ENCODE measurements at places on chromosomes 12 and 14.
A peak's percentile ranks its signal among the peaks of the same experiment; 100 is the strongest.

- DNase-seq = no peak
Measured at GRCh38 chr14:55654243-55654642, 74.2 kb downstream of the KTN1 start.

- DNase-seq = no peak
Measured at GRCh38 chr12:132484891-132485441, 5.0 kb upstream of the FBRSL1 start.

DNA sequence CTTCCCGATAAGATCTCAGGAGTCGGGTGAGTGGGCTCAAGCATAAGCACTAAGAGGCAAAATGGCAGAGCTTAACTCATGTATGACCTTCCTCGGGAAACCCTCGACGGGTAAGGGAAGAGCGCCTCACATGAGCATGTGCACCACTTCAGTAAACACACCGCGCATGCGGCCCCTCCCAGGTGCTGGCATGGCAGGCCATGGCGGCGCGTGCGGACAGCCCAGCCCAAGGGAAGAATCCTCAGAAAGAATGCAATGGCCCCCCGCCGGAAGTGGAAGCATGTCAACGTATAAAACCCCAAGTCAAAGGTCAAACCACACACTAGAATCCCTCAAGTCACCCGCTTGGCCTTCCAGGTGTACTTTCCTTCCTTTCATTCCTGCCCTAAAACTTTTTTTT, 6.6 kb upstream of the TNFAIP2 start:
- DNase-seq = no peak

GRCh38 chr14:100855256-100855930, 29.5 kb downstream of the MEG3 start:
- no peak for DNase-seq

DNA sequence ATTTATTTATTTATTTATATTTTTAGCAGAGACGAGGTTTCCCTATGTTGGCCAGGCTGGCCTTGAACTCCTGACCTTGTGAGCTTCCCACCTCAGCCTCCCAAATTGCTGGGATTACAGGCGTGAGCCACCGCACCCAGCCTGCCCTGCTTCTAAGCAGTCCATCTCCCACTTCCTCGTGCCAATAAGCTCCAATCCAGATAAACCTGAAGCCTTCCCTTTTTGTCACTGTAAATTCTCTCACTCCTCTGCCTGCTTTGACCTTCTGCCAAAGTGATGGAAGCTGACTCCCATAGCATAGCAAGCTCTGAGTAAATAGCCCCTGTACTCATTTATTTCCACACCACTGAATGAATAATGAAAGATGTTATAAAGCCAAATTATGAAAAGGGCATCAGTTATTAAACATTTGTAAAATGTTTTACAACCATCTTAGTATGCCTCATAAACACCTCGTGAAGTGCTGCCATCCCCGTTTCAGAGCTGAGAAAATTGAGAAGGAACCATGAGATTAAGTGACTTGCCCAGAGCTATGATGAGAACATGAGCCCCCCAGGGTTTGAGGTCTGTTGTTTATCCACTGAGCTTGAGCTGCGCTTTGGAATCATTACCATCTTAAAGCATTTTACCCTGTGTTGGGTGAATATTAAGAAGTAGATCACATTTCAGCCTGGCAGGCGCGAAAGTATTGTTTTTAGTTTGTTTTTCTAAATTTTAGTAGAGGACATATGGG, 30.4 kb downstream of the MANSC1 start:
- peak; percentile 49 for DNase-seq

DNA sequence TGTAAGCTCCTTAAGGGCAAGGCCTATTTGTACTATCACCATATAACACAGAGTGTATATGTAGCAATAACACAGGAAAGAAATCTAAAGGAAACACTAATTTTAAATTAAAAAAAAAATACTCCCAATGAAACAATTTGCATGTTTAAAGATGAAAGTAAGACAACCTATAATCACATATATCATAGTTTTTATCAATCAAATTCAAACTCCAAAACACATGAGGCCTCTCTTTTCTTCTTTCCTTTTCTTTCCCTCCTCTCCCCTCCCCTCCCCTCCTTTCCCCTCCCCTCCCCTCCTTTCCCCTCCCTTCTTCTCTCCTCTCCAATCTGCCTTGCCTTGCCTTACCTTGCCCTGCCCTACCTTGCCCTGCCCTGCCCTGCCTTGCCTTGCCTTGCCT, 405.8 kb upstream of the RPL10L start:
- DNase-seq = no peak

DNA sequence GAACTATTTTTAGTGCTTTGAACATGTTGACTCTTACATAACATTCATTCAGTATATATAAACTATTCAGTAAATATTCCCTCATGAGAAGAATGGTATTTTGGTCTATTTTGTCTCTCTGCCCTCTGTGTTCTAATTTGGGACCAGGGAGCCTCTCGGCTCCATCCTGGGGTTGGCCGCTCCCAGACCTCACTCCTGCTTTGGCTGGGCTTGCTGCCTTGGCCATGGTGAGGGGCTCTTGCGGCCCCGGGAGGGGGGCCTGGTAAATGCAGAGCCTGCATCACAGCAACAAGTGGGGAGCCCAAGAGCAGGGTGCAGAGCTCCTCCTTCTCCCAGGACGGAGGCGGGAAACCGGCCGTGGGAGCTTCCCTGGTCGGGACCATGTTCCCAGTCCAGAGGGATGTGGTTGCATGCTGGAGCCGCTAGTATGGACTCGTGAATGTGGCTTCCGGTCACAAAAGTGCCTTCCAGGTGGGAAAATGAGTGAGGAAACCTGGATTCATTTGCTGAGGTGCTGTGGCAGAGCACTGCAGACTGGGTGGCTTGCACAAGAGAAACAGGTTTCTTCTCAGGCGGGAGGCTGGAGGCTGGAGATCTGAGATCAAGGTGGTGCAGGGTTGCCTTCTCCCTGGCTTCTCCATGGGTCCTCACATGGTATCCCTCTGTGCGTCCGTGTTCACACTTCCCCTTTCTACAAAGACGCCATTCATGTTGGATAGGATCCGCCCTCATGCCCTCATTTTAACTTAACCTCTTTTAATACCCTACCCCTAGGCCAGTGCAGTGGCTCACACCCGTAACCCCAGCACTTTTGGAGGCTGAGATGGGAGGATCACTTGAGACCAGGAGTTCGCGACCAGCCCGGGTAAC, 250.2 kb downstream of the CACNA1C start:
- DNase-seq = no peak

GRCh38 chr12:42673535-42673934, 84.0 kb upstream of the PRICKLE1 start:
- DNase-seq = no peak

- no peak for DNase-seq
Measured at GRCh38 chr12:130447655-130447965, 109.9 kb downstream of the PIWIL1 start.

DNA sequence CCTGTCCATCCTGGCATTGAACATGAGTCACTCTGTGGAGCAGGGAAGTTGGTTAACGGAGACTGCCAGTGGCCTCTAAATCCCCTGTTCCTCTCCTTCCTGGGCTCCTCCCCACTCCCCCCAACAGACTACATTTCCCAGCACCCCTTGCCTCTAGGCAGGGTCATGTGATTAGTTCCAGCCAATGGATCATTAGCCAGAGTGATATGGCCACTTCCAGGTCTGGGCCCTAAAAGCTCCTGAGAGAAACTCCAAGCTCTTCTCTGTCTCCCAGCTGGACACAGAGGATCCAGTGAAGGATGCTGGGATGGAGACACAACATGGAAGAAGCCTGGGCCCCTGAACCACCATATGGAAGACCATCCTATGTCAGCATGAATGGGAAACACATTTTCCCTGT, 54.4 kb upstream of the RFLNA start:
- peak; percentile 36 for DNase-seq

DNA sequence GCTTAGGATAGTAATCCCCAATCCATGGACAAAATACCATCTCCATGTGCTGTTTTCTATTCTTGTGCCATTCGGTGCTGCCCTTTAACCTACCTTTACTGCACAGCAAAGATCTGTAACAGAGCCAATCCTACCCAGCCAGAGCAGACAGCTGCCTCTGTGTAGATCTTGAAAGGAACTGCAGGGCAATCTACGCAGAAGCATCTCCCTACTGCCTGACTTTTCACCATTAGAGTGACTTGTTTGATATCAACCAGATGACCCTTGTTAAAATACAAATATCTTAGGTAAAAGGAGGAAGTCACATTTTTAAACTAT, 33.9 kb upstream of the PPM1A start:
- DNase-seq = no peak

DNA sequence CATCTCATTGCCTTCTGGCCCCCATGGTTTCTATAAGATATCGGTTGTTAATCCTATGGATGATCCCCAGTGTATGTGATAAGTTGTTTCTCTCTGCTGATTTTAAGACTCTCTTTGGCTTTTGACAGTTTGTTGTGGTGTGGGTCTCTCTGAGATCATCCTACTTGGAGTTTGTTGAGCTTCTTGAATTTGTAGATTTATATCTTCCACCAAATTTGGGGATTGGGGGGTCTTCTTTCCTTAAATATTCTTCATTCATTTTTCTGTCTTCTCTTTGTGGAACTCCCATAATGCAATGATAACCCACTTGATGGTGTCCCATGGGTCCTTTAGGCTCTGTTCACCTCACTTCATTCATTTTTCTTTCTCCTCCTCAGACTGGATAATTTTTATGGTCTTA, 20.0 kb upstream of the BBS10 start:
- DNase-seq = no peak

GRCh38 chr14:65791191-65791981, 378.9 kb downstream of the FUT8 start:
- DNase-seq = peak; percentile 81

DNA sequence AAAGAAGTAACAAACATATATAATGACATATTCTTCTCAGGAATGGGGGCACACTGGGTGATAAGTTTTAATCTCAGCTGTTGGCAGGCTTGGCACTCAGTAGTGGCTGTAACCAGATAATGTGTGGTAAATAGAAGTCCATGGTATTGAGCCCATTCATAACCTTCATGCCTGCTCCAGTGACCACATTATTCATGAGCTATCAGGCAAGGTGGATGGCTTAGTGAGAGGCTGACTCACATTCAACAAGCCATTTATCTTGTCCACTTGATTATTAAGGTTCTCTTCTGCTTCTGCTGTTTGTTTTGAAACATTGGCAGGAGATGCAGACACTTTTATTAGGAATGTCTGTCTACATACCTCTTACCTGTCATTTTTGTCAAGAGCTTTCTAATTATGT, 950.4 kb upstream of the LRFN5 start:
- no peak for DNase-seq

GRCh38 chr12:94205822-94206221, 57.4 kb downstream of the PLXNC1 start:
- no peak for DNase-seq

- DNase-seq = peak; percentile 86
Measured at GRCh38 chr12:26275313-26276131, 80.1 kb downstream of the SSPN start.

DNA sequence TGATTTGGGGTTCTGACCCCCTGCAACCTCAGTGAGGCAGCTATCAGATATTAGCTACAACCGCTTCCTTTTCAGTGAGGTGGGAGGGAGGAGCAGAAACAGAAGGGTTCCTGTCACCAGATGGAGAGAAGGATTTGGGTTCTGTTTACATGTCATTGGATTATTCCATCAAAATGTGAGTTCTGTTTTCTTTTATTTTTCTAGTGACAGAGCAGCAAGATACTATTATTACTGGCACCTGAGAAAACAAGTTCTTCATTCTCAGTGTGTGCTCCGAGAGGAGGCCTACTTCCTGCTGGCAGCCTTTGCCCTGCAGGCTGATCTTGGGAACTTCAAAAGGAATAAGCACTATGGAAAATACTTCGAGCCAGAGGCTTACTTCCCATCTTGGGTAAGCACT, 52.8 kb downstream of the FRMD6 start:
- no peak for DNase-seq

DNA sequence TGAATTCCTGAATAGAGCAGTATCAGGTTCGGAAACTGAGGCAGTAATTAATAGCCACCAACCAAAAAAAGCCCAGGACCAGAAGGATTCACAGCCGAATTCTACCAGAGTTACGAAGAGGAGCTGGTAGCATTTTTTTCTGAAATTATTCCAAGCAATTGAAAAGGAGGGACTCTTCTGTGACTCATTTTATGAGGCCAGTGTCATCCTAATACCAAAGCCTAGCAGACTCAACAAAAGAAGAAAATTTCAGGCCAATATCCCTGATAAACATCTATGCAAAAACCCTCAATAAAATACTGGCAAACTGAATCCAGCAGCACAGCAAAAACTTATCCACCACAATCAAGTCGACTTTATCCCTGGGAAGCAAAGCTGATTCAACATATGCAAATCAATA, 202.3 kb upstream of the SLC16A7 start:
- DNase-seq = peak; percentile 61

GRCh38 chr14:31858868-31859267, 218.2 kb upstream of the ARHGAP5 start:
- peak; percentile 17 for DNase-seq

DNA sequence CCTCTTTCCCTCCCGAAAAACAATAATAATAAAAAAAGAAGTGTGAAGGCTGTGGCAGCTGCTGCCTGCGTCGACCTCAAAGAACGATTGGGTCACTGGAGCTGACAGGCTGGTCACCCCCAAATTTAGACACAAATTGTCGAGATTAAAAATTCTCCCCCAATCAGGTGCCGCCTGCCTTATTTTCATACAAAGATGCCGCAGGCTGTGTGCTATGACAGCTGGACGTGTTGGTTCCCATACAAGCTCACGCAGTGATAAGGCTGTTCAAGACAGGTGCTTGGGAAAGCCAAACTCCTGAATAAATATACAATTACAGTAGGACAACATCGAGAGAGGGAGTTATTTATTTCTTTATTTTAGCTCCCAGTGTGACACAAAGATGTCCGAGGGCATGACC, 1041.8 kb downstream of the VRK1 start:
- DNase-seq = no peak

DNA sequence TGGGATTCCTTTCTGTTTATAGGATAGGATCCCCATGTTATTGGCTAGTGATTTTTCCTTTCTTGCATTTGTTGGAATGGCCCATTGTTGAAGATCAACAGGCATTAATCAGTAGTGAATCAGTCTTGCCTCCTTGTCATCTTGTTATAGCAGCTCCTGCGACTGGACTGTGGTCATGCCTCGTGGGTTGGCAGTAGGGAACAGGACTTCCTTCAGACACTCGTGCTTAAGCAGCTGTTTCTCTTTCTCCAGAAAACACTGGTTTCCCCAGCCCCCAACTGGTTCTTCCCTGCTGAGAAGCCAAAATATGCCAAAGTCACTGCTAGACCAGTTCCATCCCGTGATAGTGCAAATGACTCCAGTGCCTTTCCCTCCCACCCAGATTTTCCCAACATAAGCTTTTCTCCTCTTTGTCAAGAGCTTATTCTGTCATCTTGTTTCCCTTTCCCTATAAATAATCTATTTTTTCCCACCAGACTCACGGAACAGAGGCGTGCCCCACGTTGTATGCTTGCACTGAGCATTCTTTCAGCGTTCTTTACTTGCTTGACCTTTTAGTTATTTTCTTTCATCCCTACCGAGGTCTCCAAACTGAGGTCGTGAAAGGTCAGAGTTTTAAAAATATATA, 83.5 kb downstream of the SAMD4A start:
- DNase-seq = peak; percentile 71

- no peak for DNase-seq
Measured at GRCh38 chr14:105060751-105061427, 4.3 kb downstream of the GPR132 start.
